ENCODE measurements at places on chromosomes 3 and 15.

GRCh38 chr3:102095383-102095782 lies 246.1 kb downstream of the NFKBIZ start:
- no peak for DNase-seq

DNA sequence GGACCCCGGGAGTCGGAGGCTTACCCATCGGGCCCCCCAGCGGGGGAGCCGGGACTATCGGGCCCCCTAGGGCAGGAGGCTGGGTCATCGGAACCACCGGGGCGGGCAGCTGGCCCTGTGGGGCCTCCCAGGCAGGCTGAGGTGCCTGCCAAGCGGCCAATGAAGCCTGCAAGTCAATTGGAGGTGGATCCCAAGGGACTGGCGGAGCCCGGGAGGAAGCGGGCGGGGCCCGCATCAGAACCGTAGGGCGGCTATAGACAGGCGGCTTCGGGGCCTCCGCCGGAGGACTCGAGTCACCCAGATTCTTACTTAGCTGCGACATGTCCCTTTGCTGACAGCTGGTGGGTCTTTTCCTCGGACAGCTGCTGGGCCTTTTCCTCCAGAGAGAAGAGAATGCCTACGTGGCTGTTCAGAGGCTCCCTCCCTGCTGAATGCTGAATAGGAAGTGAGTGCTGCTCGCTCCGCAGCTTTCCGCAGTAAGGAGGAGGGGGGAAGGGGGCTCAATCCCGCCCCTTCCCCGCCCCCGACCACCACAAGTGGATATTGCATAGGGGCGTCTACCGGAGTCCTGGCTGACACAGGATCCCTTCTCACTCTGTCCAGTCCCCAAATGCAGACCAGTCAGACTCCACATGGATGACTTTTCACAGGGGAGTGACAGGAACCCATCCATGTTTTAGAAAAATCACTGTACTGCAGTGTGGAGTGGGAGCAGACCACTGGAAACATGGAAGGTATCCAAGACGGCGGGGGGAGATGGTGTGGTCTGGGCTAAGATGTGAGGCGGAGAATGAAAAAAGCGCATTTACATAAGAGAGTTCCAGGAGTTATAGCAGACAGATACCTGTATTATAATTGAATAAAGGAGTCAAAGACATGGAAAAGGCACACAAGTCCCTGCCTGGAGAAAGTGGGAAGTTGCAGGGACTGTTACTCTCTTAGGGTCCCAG lies at the start of gene MAGEL2:
MAGEL2 (minus strand) TSS at position 447 of the 950 bp plus-strand sequence; CDS start at position 322, 125 bp downstream.
- DNase-seq: no peak

DNA sequence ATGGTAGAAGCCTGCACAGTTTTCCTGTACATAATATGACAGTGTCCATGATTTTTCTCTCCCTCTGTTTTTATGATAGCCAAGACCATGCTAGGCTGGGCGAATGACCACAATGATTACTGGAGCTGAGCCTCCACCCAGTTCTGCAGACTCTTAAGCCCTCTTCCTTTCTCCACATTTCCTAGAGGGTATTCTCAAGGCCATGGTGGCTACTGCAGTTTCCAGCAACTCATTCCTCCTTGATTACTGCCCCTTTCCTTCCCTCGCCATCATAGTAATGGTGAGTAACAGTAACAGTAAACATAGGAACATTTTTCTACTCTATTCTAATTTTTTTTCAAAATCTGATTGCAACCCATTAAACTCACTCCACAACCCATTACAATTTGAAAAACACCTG lies 20.2 kb downstream of the TNIK start:
- no peak for DNase-seq

DNA sequence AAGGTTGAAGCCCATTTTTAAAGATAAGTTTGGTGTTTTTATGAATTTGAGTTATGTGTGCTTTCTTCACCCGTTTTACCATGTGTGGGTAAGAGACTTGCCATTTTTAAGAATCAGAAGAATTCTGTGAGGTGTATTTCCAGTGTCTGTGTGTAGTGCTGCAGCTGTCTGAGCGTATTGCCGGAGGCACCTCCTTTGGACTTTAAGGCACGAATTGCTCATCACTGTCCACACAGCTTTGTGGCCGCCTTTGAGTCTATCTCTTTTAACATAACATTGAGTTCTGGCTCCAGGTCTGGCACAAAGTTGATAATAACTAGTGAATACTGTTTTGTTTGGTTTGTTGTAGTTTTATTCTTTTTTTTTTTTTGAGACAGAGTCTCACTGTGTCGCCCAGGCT lies 25.8 kb downstream of the SCG5 start:
- no peak for DNase-seq

- no peak for DNase-seq
Observed at GRCh38 chr3:10733297-10733696, 82.7 kb upstream of the SLC6A11 start.

DNA sequence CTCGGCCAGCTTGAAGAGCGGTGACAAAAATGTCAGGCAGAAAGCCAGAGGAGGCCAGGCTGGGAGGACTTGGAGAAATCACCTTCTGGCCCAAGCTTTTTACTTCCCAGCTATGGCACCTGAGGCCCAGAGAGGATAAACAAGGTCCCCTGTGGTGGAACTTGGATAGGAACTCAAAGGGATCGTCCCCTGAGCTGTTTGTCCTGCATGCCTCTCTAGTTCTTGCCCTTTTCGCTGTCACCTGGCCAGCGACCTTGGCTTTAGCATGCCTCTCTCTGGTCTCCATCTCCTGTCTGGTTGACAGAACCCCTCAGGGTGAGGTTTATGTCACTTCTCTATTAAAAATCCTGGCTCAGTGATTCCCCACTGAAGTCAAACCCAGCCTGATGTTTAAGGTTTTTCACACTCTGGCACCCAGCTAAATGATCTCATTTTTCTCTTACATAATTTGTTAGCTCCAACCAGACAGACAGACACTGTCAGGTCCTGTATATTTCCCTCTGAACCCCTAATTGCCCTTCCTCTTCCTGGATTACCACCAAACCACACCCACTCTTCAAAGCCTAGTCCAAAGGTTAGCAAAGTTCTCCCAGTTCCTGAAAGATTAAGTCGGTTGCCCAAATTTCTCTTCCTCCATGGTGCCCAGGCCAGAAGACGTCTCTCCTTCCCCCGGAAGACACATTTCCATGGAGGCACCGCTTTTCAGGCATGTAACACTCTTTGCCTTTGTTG lies 169.1 kb downstream of the FAM43A start:
- DNase-seq: no peak

Measured in activated CD8-positive, alpha-beta memory T cell treated with anti-CD3 and anti-CD28 coated beads for 4 hours (primary cell).